NCI-H1436 (cell line): ENCODE measurements at places on chromosomes 3 and 15.

DNA sequence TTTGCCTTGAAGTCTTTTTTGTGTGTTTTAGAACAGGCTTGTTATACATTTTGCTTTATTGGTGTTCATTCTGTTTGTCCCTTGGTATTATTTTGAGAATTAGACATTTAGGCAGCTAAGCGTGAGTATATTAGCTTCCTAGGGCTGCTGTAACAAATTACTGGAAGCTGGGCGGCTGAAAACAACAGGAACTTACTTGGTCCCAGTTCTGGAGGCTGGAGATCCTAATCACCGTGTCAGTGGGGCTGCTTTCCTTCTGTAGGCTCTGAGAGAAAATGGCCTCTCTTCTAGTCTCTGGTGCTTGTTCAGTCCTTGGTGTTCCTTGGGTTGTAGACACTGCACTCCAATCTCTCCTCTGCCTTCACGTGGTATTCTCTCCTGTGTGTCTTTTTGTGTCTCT, 142.3 kb downstream of the KLHL25 start:
- no peak for DNase-seq

DNA sequence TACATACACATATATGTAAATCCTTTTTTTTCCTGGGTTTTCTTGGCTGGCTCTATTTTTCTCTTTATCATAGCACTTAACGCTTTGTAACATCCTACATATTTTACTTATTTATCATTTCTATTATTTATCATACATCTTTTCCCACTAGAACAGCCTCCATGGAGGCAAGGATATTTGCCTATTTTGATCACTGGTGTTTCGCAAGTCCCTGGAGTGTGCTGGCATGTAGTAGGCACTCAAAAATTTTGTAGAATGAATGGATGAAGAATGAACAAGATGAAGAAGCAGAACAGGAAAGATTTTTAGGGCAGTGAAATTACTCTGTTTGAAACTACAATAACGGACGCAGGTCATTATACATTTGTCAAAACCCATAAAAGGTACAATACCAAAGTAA, 83.0 kb upstream of the PTX3 start:
- DNase-seq = no peak

- DNase-seq = no peak
These were observed 7.0 kb downstream of the CRYGS start for GRCh38 chr3:186536883-186537844.

DNA sequence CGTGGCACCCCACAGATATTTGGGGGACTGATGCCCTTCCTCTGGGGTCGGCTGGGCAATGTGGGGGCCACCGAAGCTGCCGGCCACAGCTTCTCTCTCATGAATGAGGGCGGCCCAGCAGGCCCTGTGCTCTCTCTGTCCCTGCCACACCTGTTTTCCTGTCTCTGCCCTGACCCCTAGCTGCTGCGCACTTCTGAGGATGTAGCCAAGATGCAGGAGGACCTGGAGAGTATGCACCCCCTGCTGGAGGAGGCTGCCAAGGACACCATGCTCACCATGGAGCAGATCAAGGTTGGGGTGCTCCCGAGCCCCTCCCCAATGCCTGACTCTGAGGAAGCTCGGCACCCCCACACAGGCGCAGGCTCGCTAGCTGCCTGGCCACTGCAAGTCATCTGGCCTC, 59.7 kb downstream of the SEMA3G start:
- DNase-seq = no peak

DNA sequence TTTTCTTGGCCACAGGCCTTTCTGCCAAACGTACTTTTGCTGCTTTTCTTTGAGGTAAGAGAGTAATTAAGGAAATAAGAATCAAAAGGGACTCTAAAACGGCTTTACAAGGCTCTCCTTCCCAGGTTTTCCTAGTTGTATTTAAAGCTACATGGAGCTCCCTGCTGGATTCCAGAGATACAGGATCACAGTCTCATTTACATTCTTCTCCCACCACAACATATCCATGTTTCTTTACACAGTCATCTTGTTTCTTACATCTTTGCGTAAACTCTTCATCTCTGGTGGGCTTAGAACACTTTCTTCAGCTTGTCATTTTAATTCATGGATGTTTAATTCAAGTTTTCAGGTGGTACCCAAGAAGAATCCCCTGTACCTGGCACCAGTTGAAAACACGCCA, 117.6 kb upstream of the BFSP2 start:
- no peak for DNase-seq

DNA sequence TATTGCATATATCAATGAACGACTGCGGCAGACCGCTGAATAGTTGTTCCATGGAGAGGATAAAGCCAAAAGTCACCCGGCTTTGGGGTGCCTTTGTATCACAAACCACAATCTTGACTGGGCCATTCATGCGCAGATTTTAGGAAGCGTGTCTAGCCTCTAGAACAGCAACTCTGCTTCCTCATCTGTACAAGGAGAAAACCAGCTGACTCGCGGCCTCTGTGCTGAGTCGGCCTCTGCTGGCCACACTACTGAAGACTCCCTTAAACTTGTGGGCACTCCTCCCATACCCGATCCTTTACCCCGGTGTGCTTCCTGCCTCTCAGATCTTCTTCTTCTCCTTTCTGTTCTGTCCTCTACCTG, 872 bp downstream of the DLEC1 start:
- DNase-seq = no peak

DNA sequence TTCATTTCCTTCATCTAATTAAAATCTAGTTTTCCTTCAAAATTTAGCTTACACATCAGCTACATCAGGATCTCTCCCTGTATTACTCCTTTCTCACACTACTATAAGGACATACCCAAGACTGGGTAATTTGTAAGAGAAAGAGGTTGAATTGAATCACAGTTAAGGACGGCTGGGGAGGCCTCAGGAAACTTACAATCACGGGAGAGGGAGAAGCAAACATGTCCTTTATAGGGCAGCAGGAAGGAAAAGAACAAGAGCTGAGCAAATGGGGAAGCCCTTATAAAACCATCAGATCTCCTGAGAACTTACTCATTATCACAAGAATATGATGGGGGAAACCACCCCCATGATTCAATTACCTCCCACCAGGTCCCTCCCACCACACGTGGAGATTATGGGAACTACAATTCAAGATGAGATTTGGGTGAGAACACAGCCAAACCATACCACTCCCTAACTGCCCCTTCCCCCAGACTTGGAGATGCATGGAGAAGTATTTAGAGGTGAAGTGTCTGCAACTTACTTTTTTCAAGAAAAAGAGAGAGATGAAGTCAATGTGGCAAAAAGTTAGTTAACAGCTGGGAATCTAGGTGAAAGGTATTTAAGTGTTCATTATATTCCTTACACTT, 21.3 kb downstream of the PRTG start:
- no peak for DNase-seq

DNA sequence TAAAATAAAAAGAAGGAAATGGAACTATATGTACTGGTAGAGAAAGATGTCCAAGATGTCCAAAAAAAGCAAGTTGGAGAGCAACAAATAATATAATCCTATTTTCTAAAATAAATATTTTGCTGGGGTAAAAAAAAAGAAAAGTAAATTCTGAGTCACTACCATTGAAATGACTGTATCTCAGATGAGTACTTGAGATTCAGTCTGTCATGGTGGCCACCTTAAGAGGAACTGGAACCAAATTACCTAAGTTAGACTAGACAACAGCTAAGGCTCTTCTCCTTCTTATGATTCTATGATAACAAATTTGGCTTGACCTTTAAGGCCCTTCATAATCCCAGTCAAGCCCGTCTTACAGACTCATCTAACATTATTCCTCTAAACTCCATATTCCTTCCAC, 270.6 kb upstream of the HES1 start:
- no peak for DNase-seq

GRCh38 chr15:47577461-47577860, 139.8 kb upstream of the SEMA6D start:
- no peak for DNase-seq

GRCh38 chr3:186782542-186783057, 777 bp upstream of the EIF4A2 start:
- DNase-seq = no peak

DNA sequence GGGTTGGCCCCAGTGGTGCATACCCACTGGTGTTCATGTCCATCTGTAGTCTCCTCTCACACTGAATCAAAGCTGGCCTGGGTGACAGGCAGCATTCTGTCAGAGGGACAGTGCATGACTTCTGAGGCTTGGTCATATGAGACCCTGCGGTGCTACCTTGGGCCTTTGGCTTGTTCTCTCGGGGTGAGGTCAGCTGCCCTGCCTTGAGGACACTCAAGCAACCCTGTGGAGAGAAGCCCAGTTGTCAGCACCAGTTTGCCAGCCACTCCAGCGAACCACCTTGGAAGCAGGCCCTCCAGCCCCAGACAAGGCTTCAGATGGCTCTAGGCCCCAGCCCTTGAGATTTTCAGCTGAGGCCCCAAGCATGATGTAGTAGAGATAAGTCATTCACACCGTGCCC, 16.9 kb upstream of the RAB7A start:
- no peak for DNase-seq

GRCh38 chr3:35832140-35832571, 192.8 kb downstream of the ARPP21 start:
- no peak for DNase-seq

- DNase-seq = no peak
These were observed 66.5 kb downstream of the ADAMTSL3 start for GRCh38 chr15:83720468-83720867.

GRCh38 chr3:39226106-39226741, 33.8 kb upstream of the XIRP1 start:
- DNase-seq = no peak

- DNase-seq = no peak
These were observed 53.3 kb downstream of the ANXA2 start for GRCh38 chr15:60344461-60344860.

GRCh38 chr3:42192334-42193200, 73.4 kb downstream of the CCK start:
- no peak for DNase-seq

DNA sequence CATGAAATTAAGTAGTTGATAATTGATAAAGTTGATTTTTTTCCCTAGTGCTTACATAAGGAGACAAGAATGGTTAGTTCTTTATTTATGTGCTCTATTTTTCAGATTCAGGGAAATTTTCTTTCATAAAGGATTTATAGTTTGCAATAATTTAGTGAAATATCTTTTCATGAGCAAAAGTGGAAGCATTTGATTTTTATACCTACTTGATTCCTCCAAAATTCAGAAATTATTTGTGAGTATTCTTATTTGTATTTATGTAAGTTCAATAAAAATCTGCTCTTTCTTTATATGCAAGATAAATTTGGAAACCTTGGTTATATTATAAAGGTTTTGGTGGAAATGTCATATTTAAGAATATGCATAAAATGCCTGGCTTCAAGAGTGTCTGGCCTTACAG, 14.7 kb upstream of the SLCO2A1 start:
- DNase-seq = no peak
